ENCODE measurements at places on chromosomes 5 and 9.

GRCh38 chr5:58411372-58411771 is 48.5 kb downstream of the PLK2 start:
- no peak for DNase-seq

DNA sequence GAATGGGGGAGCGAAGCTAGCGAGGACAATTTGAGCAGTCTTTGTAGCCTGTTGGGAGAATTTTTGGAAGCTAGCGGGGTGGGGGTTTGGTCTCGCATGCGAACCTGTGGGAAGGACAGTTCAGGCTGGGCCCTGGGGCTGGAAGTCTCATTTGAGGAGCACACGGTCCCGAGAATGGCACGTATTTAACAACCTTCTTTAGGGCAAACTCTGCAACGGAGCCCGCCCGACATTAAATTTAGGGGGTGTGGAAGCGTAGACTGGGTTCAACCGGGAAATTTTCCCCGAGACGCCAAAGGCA is 35.2 kb upstream of the NFIB start:
- DNase-seq: no peak

- DNase-seq: no peak
Observed at GRCh38 chr9:127989094-127989493, 8.3 kb upstream of the EEIG1 start.

GRCh38 chr9:136769710-136770191 is 5.4 kb upstream of the LCN15 start:
- DNase-seq: peak; percentile 28

- DNase-seq: no peak
Observed at GRCh38 chr9:17802249-17802857, 223.5 kb downstream of the SH3GL2 start.

DNA sequence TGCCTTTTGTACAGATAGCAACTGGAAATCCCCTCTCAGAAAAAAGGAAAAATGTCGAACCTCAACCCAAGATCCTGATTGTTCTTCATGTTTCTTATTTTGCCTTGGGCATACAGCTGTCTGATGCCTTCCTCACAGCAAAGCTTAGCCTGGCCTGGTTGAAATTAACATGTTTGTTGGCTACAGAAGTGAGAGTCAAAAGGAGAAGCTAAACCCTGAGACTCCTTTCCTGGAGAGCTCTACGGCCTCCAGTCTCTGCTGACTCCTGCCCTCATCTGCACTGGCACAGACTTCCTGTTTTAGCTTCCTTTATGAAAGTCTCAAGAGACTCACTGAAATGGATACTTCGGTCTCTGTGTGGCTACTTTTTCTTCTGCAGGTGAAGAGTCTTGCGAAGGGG is 186.7 kb downstream of the PARP8 start:
- DNase-seq: no peak

DNA sequence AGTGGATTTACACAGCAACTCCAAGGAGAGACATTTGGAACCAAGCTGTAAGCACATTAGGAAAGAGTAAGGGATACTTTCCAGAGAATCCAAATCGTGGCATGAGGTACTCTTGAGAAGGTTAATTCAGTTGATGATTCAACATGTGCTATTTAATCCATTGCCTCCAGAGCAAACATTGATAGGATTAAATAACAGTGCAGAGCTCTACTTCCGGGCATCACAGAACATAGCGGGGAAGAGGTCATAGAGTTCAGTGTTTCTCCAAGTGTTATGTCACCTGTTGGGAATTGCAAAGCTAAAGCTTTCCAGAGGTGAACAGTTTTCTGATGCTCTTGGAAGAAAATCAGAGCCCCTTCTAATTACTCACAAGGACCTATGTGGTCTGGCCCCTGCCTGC is 127.5 kb downstream of the PPP2R2B start:
- no peak for DNase-seq
